ENCODE measurements at places on chromosomes 3 and 15.

DNA sequence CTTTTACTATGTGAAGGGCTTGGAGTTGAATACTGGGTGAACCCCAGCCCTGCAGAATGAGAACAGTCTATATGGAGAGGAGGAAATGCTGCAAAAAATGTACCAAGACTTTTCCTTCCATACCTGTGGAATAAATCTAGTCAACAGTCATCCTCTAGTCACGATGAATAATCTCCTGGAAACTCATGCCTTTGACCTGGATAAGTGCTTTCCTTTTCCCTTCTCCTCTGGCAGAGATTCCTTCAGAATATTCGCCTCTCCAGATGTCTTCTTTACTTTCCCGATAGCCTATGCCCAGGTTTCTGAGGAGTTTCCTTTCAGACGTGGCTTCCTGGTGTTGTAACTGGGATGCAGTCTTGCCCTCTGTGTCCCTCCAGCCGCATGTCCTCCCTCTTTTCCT lies 28.1 kb downstream of the CCNL1 start:
- DNase-seq = no peak

- DNase-seq = no peak
Observed at GRCh38 chr15:79156704-79157375, 66.3 kb upstream of the RASGRF1 start.

DNA sequence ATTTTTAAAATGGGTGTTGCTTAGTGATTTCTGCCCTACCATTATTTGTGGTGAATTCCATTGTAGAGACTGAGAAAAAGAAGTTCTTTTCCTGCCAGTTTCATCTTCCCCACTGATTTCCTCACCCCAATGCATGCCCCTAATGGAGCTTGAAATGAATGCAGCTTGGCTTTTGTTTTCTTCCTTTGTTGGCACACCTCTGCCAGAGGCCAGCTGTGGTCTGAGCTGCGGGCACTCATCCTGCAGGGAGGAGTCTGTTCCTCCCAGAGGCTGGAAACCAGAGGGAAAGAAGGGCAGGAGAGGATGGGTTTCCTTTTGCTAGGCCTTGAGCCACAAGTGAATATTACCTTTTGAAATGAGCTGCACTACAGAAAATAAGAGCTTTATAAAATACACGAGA lies 9.3 kb upstream of the ST8SIA2 start:
- DNase-seq = no peak

DNA sequence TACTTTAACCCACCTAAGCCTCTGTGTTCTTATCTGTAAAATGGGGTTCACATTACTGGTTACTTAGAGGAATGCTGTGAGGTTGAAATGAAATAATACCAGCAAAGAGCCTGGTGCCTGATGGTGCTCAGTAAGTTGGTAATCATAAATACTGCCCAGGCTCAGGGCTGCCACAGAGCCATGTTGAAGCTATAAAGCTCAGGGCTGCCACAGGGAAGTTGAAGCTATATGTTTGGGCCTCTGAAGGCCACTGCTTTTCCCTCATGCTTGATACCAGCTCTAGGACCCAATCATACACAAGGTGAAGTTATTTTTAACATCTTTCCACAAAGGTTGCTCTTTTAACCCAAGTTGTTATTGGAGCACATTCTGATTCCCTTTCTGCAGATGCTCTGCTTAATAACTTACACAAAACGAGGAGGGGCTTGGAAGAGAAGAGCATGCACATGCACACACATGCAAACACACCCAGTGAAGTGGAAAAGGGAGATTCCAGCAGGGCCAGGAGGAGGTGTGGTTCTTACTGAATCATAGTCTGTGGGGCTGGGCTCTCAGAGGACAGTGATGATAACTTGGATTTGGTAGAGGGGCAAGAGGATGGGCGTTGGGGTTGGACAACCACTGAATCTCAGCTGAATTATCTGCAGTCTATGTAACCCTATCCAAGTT lies 17.4 kb downstream of the PARP14 start:
- no peak for DNase-seq

DNA sequence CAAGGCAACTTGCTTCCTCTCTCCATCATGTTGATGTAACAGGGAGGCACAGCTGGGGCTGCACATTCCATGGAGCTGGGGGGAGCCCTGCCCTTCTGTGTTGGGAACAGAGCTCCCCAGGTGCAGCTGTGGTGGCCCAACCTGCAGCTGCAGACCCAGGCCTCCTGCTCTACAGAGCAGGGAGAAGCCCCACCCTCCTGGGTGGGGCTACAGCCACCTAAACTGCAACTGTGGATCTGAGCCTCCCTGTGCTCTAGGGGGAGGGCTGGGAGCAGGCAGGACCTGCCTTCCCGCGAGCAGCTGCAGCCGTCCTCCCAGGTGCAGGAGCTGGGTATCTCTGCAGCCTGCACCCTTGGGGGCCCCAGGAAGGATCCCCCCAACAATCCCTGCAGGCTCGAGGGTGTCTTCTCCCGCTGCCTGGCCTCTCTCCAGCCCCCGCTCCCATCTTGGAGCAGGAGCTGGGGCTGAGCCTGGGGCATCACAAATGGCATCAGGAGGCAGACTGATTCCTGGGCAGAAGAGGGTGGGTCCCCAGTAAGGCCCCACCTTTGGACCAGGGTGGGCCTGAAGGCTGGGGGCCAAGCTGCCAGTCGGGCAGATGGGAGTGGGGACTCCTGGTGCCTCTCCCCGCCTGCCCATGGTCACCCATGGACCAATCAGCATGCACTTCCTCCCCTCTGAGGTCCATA lies 7.4 kb downstream of the LRRC58 start:
- no peak for DNase-seq

- DNase-seq = peak; percentile 62
Observed at GRCh38 chr15:96345560-96346399, 15.3 kb downstream of the NR2F2 start.

DNA sequence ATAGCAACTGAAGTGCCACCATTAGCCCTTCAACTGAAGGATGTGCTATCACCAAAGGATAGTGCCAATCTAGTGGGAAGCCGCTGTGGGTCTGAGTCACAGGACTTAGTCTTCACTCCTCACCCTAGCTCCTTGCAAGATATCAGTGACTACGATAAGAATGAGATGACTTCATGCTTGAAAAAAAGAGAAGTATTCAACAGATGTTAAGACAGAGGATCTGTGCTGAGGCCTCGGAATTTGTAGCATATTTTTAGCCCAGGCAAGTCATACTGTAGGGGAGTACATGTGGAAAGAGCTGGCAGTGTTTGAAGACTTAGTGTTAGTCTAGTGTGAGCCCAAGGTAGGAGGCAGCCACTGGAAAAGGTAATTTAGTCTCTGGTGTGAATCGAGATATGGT lies 270.7 kb upstream of the LRTM1 start:
- DNase-seq = no peak

DNA sequence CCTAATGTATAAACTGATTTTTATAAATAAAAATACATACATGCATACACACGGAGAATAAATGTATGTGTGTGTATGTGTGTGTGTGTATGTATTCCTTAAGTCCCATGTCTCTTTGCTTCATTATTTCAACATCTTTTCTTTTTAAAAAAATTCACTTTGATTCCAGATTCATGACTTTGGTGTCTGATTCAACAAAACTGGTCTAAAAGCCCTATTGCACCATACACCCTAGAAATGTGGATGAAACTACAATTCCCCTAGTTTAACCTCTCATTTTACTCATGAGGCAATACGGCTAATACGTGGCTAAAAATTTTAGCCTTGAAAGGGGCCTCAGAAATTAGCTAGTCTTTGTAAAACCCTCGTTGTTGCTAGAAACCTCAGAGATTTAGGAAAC lies 228.1 kb downstream of the ADAMTS9 start:
- no peak for DNase-seq

DNA sequence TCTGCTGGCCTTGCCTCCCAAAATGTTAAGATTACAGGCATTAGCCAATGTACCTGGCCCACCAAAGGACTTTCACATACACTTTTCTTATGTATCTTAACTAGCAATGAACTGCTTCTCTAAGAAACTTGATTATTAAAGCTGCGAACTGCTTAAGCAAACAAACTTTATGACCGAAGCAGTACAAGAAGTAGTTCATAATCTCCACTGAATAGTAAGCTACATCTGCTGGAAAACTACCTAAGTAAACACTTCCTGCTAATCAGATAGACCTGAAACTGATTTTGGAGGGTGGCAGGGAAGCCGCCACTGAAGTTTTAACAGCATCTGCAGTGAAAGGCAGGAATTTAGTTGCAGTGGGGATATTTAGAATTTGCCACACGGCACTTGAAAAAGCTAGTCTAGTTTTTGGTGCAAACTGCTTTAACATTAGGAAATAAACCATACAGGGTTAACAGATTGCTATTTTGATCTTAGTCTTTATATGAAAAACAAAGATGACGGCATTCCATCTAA lies 8.1 kb downstream of the HYPK start:
- no peak for DNase-seq

GRCh38 chr15:88635318-88635717 lies 3.5 kb upstream of the ISG20 start:
- no peak for DNase-seq

DNA sequence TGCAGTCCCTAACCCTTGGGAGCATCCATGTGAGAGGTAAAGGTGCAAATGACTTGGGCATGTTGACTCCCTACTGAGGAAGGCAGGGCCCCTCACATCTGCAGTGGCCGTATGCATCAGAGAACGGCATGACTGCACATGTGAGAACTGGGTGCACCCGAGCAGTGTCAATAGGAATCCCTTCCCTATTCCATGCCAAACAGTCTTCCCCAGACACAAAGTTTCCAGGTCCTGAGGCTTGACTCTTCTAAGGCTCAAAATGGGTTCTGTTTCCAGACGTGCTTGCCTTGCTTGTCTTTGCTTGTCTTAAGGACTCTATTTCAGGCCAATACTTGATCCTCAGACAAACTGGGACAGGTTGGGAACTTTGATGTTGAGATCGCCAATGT lies 20.5 kb upstream of the ANPEP start:
- no peak for DNase-seq

DNA sequence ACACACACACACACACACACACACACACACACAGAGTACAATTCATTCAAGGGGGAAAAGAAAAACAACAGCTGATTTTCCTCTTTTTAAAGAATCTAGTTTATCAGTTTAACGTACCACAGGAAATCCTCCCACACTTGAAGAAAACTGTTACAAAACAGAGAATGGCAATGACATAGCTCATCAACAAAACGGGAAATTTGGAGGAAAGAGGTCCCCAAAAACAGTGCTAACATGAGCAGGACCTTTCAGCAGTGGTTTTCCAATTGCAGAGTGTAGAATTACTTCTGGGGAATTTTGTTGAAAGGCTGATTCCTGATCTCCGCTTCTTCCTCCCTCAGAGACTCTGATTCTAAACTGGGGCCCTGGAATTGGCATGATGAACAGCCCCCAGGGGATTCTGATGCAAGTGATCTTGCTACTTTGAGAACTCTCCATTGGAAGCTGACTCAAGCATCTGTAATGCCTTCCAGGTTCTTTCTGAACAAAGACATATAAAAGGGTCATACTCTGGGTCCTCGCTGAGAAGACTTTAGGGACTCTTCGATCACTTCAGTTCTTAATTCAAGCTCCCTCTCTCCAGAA lies 442.6 kb upstream of the PROK2 start:
- no peak for DNase-seq

GRCh38 chr15:72797338-72797689 lies 13.8 kb upstream of the ADPGK start:
- DNase-seq = no peak

GRCh38 chr3:105401691-105402149 lies 35.0 kb downstream of the ALCAM start:
- DNase-seq = no peak

DNA sequence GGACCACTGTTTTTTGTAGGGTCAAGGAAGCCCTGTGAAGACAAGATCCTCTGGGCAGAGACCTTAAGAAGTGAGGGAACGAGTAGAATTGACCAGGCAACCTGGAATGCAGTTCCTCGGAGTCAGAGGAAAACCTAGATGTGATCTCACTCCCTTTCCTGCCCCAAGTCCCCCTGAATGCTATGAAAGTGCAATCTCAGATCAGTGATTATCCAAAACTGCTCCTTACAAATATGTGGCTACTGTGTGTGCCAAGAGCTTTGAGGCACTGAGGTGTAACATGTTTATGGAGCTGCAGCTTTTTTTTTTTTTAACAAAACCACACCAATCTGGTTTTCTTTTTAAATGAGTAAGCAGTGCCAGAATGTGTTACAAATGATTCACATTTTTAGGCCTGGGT lies 35.8 kb downstream of the THSD4 start:
- no peak for DNase-seq

DNA sequence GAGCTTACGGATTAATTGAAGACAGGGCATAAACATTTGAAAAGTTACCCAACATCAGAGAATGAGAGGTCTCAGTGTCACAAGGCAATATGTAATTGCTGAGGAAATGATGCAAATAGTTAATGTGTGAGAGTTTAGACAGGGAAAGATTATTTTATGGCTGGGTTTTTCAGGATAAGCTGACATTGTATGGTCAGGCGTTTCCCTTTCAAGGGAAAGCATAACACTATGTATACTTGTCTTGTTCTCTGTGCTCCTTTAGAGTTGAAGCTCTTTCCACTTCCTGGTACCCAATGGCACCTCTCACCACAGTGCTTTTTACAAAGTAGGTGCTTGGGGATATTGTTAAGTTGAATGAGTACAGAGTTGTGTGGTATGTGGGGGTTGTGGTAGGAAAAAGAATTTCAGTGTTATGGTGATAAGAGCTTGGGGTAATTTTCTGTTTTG lies 19.9 kb downstream of the IQGAP1 start:
- no peak for DNase-seq

- DNase-seq = no peak
Observed at GRCh38 chr15:42138968-42139386, 17.5 kb downstream of the PLA2G4F start.

DNA sequence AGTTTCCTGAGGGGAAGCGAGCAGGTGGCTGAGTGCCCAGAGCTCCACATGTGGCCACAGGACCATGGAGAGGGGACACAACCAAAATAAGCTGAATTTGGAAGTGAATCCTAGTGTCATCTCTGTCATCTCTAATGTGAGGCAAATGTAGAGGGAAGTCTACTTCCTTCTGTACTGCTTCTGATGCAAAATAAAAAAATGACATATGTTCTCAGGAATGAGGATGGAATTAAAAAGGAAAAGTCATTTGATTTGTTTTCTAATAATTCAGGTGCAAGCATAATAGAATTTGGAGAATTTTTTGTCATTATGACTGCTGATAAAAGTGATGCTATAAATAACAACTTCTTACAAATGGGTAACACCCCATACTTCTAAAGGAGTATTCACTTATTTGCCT lies 59.5 kb upstream of the POU1F1 start:
- DNase-seq = no peak

- DNase-seq = peak; percentile 21
Observed at GRCh38 chr3:146162561-146162960, 1.6 kb upstream of the PLOD2 start.

DNA sequence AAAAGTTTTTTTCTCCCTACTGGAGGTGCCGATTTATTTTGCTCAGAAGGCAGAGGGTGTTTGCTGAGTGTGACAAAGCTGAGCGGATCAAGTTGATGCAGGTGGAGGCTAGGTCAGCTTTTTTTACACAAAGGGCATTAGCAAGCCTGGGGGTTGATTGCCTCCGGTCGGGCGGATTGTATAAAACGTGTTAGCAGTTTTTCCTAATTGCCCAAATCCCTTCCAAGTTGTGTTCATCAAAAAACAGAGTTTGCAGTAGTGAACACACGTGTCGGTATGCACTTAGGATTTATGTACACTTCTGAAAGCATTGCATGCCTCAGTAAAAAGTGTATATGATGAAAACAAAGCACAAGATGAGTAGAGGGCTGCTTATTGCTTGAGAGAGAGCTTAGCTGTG lies 2.6 kb downstream of the GPR160 start:
- DNase-seq = no peak

- no peak for DNase-seq
Observed at GRCh38 chr3:37140899-37141541, 33.4 kb downstream of the LRRFIP2 start.
